Right kidney (tissue), 9 donors: ENCODE measurements at places on chromosomes 1 and 21.

GRCh38 chr21:29025328-29025713 lies 853 bp downstream of the USP16 start:
- DNase-seq: no peak

- DNase-seq: no peak
These were observed 12.3 kb downstream of the CD58 start for GRCh38 chr1:116558571-116558970.

DNA sequence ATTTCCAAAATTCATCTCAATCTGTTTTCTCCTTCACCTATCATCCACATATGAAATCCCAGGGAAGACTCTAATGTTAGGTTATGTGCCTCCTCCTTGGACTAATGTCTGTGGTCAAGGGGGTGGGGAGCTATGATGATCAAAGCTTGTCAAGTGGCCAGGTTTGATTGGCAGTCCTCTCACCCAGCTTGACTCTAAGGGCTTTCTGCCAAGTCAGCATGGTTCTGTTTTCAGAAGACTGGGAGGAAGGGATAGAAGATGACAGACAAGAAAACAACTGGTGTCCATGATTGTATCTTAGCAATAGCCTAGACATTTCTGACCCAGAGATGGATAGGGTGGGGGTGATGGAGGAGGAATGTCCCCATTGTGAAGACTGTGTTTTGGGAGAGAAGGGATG lies 9.1 kb upstream of the THEM5 start:
- no peak for DNase-seq

DNA sequence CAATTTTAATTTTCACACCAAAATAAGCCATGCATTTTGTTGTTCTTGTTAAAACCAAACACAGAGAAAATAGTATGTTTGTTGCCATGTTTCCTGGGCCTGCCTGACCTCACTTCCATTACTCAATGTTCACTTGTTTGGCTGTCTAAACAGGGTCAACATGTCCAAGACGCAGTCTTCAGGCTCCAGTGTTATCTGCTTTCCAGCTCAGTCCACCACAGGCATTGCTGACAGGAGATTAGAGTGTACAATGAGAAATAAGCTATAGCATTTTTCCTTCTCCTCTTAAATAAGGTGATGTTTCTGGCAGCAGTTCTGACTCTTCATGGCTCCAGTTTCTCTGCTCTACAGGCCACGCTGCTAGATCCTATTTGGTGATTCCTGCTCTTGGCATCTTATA lies 1030.5 kb downstream of the KCNT2 start:
- DNase-seq: no peak

DNA sequence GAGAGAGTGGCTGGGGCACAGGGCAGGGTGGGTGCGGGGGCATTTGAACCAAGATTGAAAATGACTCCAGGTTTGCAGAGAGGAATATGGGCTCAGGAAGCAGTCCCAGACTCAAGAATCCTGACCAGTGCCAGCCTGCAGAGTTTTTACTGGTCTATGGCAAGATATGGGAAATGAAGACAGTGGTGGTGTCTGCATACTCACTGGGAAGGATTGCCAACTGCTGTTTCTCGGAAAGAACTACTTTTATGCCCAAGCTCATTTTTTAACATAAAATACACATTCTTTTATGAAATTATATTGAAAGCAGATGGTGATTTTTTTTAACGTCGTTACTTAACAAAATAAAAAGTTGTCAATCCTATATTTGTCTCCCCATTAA lies 401.8 kb downstream of the CAMTA1 start:
- DNase-seq: no peak

DNA sequence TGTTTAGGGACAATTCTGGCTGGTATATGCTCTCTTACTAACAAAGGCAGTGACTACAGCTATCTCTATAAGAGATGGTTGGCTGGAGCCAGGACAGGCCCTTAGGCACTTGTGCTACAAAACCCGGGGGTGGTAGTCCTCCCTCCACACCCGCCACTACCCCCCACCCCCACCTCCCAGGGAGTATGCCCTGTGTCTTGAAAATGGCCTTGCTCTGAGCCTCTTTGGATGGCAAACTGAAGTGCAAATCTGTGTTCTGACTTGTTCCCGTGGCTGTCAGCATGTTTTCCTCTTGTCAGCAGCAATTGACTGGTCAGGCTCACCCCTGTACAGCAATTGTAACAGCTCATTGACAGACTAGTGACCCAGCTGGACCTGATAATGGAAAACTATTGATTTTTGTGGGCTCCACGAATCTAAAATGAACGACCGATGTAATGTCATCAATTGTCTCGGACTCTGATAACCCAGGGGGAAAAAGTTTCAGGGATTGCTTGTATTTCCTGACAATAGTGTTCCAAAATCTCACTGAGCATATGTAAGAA lies 139.4 kb upstream of the BARHL2 start:
- DNase-seq: no peak

DNA sequence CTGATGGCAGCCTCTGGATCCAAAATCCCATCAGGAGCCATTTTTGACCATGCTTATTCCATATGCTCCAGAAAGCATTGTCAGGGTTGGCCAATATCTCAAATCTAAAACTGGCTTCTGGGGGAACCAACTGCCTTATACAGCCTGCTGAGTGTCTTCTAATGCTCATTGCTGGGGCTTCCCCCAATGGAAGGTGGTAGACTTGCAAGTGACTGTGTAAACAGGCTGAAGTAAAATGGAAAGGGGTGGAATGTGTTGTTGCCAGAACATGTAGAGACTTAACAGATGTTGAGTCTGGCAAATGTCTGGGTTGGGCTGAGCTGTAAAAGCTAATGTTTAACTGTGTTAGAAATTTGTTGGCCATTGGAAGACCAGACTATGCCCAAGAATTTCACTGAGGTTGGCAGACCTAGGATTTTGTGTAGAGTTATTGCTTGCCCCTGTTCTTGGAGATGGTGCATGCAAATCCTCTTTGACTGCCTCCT lies 22.7 kb upstream of the LRIF1 start:
- no peak for DNase-seq

DNA sequence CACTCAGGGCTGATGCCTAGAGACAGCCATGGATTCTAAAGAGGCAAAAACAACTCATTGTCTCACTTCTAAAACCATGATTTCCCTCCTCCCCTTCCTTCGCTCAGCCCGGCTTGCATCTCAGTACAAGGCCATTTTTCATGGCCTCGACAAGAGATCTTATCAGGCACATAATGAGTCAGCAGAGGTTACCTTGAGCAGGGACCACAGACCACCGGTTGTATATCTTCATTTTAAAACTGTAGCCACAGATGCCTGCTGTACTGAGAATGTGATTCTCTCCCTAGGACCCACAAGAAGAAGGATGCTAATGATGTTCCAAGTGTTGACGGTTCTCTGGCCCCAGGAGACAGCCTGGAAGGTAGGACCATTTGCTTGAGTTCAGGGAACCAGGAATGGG lies 331.9 kb downstream of the AJAP1 start:
- DNase-seq: no peak

DNA sequence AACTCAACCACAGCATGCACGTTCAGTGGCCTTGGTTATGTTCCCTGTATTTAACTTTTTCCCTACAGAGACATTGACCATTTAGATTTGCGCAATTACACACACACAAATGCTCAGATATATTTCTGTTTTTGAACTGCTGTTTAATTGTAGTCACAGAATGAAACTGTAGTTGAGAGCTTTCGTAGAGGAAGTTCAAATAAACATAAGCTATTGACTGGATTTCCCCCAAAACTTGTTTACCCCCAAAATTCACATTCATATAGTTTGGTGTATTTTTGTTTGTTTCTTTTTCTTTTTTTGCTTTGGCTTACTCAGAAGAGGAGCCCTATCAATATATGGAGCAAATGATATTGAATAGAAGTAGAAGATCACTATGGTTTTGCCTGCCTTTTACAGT lies 921.0 kb downstream of the ADGRL2 start:
- DNase-seq: no peak

- no peak for DNase-seq
These were observed 169.3 kb upstream of the ETV3 start for GRCh38 chr1:157307491-157307890.

DNA sequence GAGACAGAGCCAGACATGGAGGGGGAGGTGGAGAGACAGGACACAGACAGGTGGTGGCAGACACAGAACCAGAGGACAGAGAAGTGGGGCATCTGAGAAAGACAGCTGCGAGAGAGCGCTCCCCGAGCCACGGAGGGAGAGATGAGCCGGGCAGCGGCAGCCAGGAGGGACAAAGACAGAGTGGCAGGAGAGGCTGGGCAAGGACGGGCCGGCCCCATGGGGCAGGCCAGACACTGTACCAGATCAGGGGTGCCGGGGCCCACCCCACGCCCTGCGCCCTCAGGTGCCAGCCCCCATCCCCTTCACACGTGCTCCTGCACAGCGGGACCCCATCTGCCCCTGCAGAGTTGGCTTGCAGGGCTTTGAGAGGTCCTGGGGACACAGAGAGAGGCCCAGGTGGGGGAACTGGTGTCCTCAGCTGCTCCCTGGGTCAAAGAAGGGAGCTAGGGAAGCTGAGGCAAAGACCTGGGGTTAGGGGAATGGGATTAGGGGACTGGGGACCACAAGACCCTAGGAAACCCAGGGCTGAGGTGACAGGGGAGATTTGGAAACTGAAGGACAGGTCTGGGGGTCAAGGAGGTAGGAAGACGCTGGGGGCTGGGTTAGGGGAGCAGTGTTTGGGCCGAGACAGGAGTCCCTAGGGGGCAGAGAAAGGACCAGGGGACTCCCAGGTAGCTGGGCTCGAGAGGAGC lies 643 bp downstream of the FNDC5 start:
- peak; percentile 26 for DNase-seq

GRCh38 chr1:25811384-25812082 lies 8.2 kb upstream of the MTFR1L start:
- no peak for DNase-seq

DNA sequence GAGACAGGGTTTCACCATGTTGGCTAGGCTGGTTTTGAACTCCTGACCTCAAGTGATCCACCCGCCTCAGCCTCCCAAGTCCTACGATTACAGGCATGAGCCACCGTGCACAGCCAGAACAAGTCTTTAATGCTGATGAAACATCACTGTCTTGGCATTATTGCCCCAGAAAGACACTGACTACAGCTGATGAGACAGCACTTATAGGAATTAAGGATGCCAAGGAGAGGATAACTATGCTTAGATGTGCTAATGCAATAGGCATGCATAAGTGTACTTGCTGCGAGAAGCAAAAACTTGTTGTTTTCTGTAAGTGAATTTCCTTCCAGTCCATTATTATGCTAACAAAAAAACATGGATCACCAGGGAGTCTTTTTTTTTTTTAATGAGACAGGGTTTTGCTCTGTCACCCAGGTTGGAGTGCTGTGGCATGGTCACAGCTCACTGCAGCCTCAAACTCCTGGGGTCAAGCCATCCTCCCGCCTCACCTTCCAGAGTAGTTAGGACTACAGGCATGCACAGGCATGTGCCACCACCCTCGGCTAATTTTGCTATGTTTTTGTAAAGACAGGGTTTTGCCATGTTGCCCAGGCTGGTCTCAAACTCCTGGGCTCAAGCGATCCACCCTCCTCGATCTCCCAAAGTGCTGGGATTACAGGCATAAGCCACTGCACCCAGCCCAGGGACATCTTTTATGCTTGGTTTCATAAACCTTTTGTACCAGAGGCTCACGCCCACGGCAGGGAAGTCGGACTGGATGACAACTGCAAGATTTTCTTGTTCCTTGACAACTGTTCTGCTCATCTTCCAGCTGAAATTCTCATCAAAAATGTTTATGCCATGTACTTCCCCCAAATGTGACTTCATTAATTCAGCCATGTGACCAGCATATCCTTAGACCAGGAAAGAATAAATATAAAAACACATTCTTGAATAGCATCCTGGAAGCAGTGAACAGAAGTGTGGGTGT lies 23.1 kb downstream of the RHEX start:
- no peak for DNase-seq

DNA sequence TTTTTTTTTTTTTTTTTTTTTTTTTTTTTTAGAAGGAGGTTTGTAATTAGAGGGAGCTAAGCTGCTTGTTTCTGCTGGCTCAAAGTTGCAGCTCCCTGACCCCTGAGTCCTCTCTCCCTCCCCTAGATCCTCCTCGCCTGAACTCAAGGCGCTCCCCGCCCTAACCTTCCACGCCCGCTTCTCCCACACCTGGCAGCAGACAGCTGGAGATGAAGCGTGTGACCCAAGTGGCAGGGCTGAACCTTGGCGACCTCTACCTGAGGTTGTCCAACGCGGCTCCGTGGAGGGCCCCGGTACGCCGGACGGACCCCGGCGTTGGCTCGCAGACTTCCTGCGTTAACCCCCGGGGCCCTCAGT lies 795 bp downstream of the NGF start:
- no peak for DNase-seq

DNA sequence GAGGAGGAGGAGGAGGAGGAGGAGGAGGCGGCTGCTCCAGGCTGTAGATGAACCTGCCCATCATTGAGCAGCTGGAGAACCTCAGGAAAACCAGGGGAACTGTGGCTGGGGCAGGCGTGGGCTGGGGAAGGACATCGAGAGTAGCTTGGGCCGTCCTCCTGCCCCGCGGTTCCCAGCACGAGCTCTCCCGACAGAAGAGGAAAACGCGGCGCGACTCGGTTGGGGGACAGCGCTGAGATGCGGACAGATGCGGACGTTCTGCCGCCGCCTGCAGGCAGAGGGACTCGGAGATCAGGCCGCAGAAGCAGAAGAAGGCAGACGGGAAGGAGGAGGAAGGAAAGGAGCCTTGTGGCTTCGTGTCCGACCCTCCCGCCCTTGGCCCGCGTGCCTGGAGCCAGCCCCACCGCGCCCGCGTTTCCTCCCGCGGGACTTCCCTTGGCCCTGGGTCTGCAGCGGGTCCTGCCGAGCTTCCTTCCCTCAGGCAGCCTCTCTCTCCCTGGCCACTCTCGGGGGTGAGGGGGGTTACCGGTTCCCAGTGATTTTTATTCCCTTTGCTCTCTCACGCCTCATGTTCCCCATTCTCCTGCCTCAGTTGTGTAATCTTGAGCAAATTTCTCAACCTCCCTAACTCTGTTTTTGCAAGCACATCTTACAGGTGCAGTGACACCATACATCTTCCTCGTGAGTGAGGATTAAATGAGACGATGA lies 1.7 kb upstream of the TNFRSF9 start:
- DNase-seq: peak; percentile 60

- DNase-seq: no peak
These were observed 81.5 kb downstream of the SCMH1 start for GRCh38 chr1:41160498-41161110.

DNA sequence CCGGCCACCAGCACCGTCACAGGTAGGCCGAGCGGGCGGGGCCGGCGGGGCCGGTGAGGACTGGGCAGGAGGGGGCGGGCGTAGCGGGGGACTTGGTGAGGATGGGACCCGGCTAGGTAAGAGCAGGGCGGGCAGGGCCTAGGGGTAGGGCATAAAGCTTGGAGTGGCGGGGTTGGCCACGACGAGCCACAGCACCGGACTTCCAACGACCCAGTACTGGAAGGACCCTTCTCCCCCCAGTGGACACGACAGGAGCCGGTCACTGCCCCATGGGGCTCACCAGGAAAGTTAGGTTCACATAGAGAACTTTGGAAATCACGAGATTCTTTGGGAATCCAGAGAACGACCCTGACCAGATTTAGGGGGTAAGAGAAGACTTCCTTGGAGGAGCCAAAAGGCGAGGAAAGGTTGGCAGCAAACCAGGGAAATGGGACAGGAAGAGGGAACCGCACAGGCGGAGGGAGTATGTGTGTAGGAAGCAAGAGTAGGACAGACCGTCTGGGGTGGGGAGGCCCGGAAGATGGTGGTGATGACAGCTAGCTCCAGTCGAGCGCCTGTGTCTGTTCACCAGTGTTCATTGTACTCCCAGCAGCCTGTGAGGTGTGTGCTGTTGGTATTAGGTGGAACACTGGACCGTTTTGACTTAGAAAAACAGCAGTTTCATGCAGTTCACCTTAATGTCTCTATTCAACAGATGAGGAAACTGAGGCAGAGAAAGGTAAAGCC lies 20.4 kb downstream of the ZNF362 start:
- DNase-seq: no peak

- no peak for DNase-seq
These were observed 1.8 kb downstream of the SYTL1 start for GRCh38 chr1:27343639-27344025.
